ENCODE measurements at places on chromosomes 2 and 18.

- no peak for DNase-seq
These were observed 25.9 kb upstream of the GPR17 start for GRCh38 chr2:127619877-127620705.

DNA sequence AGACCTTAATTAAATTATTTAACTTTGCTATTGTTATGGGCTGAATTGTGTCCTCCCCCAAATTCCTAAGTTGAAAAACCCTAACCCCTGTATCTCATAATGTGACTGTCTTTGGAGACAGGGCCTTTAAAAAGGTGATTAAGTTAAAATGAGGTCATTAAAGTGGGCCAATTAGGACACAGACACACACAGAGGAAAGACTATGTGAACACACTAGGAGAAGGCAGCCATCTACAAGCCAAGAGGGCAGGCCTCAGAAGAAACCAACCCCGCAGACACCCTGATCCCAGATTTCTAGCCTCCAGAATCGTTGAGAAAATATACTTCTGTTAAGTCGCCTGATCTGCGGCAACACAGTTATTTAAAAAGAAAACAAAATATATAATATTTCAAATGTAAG, 6.4 kb downstream of the STK17B start:
- peak; percentile 60 for DNase-seq

DNA sequence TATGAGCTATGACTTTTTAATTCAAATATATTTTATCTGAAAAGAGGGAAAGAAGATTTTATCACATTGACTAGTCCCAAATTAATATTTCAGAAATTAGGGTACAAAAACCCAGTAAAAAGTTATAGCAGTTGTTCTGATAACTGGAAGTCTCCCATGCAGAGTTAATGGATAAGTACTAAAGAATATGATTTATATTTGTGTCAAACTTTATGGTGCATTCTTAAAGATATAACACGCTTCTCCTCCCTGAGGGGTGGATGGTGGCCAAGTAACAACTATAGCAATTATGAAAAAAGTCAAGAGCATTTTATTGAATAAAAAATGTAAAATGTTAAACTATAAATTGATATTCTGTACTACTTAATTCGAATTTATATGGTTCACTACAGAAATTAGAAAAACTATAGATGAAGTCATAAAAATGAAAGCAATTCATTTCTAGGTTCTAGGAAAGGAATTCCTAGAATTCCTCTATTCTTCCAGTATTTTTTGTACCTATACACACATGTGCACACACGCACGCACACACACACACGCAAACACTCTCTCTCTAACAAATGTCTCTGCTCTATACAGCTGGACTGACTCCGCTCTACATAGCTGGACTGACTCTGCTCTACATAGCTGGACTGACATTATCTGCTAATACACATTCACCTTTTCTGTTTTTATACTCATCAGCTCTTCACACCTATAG, 111.3 kb downstream of the PRELID3A start:
- no peak for DNase-seq

DNA sequence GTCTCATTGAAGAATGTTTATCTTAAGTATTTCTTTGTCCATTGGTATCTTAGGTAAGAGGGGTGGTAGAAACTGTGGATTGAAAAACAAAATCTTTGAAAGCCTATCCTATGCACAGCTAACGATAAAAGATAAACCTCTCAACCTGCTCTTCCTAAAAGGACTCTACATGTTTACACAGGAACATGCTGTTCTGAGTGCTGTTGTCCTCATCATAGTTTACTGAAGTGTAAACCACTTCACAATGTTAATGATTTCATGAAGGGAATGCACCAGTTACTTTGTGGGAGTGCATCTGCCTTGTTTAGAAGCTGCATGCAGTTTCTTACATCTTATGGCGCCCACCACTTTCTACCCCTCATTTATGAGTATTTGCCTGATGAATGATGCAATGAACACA, 1.2 kb downstream of the ACMSD start:
- no peak for DNase-seq

DNA sequence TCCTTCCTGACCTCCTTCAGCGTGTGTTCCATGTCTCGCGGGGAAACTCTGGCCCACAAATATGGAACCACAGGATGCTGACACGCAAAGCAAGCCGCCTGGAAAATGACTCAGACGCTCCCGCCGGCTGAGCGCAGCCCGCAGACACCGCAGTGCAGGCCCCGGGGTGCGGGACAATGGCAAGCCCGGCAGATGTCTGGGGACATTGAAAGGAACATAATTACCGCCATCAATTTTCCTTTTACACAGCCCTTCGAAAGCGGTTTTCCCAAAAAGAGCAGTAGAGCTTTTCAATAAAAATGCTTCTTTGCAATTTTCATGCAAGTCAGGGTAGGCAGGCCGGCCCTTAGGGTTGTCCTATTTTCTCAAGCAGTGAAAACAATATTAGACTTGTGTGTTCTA, 159.2 kb upstream of the SH3BP4 start:
- no peak for DNase-seq

DNA sequence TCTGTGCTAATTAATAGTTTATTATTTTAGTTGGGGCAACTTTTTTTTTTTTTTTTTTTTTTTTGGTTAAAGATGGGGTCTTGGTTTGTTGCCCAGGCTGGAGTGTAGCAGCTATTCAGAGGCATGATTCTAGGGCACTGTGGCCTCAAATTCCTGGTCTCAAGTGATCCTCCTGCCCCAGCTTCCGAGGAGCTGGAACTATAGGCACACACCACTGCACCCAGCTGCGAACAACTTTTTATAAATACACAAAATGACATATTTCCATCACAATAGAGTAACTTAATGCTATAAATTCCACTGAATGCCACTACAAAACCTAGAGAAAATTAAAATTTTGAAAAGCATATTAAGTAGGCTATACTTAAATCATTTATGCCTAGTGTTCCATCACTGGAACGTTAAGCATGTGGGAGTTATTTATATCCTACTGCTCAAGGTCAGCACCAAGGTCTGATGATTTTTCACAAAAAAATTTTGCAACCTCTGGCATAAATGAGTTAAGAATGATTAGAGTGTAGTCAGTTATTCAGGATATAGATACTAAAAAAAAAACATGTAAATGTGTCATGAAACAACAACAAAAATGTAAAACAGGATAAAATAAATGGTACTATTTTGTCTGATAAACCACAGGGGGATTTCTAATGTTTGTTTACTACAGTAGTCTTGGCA, 46.8 kb downstream of the GFPT1 start:
- DNase-seq, result no peak

DNA sequence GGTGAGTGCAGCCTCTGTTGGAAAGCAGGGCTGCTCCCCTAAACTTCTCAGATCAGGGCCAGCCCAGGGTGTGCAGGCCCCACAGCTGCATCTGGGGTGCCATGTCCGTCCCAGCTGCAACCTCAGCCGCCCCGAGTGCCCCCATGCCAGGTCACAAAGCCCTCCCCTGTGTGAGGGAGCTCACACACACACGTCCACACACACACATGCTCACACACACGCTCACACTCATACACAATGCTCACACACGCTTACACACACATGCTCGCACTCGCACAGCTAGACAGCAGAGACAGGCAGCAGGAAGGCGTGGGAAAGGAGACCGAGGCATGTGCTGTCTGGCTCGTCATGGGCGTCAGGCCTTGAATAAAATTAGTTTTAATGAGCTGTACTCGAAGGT, 55.4 kb downstream of the ADI1 start:
- DNase-seq, result no peak

- no peak for DNase-seq
These were observed 122.9 kb upstream of the UNC80 start for GRCh38 chr2:209648714-209649113.

DNA sequence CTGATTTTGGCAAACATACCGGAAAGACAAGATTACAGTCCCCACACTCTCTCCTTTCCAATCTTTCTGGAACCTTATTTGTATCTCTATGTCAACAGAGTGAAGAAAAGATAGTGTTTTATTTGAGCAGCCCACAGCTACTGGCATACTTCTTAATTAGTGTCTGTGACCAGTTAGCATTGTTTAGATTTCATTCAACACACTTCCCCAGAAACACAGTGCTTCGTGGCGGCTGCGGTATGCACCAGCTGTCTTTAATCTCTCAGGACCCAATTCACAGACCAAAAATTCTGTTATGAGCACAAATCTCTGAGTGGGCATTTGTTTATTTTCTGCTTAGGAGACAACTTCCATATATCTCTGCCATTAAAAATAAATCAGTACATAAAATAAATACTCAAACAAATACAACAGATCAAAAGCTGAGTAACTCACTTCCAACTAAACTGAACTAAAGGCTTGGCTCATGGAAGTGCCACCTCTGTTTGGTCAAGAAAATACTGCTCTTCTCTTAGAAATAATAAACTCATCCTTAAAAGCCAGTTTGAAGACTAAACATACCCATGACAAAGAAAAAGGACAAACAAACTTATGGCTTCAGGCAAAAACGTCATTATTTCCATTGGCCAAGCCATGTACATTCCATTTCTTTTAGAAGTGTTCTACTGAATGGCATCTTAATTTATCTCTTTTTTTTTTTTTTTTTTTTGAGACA, 392.4 kb downstream of the TXNL1 start:
- DNase-seq, result no peak

GRCh38 chr2:112055730-112056625, 909 bp downstream of the TMEM87B start:
- peak; percentile 50 for DNase-seq

DNA sequence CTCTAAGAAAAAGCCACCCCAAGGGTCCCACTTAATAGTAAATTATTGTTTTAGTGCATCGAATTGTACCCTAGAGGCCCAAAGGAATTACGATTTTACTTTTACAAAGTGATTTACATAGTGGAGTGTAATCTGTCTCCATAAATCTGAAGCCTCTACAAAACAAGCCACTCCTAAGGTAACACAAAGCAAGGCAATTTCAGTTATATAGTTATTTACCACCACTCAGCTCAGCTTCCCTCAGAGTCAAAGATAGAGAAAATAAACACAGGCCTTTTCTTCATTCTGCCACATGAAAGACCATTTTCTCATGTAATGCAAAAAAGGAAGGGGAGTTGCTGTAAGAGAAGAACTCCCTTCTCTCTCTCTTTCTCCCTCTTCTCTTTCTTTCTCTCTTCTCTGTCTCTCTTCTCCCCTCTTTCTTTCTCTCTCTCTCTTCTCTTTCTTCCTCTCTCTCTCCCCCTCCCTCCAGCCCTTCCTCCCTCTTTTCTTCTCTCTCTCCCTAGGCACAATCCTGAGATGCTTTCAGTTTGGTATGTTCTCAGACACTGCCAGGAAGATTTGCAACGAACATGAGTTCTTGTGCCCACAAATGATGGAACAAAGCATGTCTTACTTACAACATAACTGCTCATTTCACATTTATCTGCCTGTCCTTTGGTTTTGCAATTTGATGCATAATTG, 264.5 kb downstream of the BCL2 start:
- DNase-seq, result no peak

GRCh38 chr2:119719261-119719627, 40.2 kb downstream of the TMEM177 start:
- DNase-seq, result no peak

GRCh38 chr2:133324150-133324561, 244.1 kb downstream of the NCKAP5 start:
- DNase-seq, result no peak

DNA sequence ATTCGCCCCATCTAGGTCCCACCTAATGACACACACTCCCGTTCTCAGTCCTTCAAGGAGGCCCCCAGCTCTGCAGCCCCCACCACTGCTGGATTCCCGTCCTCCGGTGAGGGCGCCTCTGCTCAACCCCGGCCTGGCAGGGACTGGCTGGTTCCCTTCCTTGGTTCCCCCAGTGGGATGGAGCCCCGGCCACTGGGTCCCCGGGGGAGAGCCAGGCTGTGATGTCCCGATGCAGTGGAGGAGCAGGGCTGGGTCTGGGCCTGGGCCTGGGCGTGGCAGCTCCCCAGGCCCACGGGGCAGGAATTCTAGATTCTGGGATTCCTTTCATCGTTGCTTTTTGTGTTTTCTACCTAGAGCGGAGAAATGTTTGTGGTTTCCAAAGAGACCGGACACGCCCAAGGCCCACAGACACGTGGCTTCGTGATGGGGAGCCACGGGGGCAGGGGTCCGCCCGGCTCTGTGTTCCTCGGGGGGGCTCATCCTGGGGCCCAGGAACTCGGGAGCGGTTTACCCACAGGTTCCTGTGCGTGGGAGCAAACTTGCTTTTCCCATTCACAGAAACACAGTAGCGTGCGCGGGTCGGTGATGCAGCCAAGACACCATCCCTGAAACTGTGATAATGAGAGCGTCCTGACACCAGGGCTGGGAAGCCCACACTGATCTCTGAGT, 67.0 kb downstream of the SLC66A2 start:
- no peak for DNase-seq

GRCh38 chr2:175154661-175155082, 13.3 kb downstream of the ATF2 start:
- no peak for DNase-seq

DNA sequence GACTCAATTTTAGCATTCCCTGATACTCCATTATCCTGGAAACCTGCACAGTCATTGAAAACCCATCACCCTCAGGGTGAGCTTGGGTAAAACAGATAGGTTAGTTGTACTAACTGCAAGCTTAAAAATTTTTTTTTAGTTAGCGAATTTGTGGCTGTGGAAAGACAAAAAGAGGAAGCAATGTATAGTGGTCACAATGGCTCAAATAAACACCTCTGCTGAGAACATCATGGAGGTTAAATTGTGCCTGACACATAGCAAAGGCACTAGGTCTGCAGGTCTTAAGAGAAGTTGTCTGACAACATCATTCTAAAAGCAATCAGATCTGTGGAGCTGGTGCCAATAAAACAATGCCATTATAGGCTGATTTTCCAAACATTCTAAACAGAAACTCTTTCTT, 84.4 kb upstream of the CAVIN2 start:
- no peak for DNase-seq

DNA sequence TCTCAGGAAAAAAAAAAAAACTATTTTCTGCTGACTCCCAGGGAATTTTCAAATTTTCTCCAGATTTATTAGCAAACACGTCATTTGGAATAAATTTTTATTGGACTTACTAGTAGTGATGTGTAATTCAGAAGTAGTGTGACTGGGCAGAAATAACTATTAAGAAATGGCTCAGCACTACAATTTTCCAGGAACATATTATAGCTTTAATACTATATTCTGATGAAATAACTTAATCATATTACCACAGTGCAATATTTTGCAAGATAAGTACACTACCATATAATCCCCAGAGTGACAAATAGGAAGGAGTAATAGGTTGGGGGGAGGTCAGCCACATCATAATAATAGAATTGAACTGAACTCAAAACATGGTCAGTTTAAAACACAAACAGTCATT, 19.7 kb upstream of the TNFAIP6 start:
- DNase-seq, result no peak

DNA sequence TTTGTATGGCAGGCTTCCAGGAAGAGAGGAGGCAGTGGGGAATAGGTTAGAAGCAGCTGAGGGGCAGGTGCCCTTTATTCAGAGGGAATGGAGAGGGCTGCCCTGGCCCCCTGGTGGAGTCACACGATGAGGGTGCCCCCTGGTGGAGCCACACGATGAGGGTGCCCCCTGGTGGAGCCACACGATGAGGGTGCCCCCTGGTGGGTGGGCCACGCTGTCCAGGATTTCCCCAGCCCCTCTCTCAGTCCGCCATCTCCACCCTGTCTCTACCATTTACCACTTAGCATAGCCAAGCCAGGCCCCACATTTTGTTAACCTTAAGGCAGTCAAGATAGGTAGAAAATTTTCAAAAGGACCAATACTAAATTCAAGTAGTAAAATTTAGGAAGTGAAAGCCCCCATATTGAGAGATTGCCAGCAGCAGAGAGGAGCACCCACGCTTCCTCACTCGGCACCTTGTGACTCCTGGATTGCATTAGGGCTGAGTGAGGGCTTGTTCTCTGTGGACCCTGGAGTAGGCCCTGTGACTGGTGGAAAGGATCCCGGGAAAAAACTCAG, 10.4 kb upstream of the FAM228A start:
- DNase-seq, result peak; percentile 63

All from activated CD8-positive, alpha-beta T cell treated with anti-CD3 and anti-CD28 coated beads, Interleukin-2, amount 10 ng/mL, durations not matched to agents 7 days and 5 days (primary cell).